ENCODE measurements at places on chromosomes 16 and 17.
A peak's percentile ranks its signal among the peaks of the same experiment; 100 is the strongest.

GRCh38 chr17:44768505-44769142 is 9.8 kb downstream of the ADAM11 start:
- no peak for DNase-seq

DNA sequence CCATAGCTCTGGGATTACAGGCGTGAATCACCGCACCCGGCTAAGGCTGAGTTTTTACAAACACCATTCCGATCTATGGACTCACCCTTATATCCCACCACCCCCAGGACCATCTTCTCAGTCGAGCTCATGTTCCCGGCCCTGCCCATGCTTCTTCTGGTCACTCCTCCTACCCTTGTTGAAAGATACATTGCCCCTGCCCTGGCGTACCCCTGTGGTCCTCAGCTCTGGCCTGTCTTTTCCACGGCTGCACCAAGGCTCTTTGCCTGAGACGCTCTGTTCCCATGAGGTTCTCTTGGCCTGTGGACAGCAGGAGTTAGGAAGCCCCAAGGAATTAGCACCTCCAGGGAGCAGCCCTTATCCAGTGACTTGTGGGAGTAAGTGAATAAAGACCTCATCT is 379.4 kb upstream of the TNRC6C start:
- no peak for DNase-seq

DNA sequence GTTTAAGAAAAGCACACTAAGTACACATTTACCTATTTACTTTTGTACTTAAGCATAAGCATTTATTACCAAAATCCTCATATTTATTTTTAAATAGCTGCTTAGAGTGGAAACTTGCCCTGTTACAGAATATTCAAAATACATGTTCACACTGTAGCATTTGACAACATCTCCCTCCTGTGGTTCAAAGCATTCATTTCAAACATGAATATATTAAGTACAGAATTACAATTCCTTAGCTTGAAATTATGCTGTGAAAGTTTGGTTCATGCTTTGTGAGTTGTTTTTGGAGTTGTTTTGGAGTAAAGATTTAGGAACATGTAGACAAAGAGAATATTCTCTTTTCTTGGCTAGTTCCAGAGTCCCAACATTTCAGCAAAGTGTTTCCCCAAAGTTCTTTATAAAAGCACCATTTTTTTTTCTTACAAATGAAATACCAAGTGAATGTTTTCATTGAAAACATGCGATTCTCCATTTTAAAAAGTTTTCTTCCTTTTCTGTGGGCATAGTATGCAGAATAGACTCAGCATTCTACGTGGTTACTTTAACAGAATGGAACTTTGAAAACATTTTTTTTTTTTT is 33.2 kb downstream of the TUBD1 start:
- no peak for DNase-seq

GRCh38 chr17:488993-489757 is 136.6 kb upstream of the RPH3AL start:
- no peak for DNase-seq

DNA sequence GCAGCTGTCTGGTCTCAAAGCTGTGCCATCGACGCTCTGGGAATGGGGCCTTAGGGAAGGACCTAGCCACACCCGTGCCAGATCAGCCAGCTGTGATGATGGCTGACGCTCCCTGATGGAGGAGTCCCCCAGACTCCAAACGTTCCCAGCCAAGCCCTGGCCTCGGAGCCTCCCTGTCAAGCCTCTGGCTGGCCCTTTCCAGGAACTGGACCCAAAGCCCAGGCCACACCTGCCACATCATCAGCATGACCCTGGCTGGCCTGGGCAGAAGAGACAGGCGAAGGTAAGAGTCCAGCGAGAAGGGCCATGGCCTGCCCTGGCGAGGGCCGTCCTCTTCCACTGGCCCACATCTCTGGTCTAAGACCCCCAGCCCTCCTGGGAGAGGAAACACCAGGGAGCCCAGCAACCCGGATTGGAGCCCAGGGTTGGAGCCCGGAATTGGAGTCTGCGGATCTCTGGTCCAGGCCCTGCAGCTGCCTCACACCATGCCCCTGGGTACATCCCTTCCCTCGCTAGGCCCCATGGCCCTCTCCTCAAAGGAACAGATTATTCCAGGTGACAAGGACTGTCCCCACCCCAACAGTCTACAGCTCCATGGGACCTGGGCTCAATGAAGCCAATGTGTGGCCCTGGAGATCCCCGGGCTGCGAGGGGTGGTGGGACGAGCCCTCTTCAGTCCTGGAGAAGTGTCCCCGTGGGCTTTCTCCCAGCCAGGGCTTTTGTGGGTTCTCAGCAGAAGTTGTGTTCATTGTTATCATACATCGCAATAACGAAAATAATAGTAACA is 105.1 kb upstream of the TNRC6C start:
- no peak for DNase-seq

DNA sequence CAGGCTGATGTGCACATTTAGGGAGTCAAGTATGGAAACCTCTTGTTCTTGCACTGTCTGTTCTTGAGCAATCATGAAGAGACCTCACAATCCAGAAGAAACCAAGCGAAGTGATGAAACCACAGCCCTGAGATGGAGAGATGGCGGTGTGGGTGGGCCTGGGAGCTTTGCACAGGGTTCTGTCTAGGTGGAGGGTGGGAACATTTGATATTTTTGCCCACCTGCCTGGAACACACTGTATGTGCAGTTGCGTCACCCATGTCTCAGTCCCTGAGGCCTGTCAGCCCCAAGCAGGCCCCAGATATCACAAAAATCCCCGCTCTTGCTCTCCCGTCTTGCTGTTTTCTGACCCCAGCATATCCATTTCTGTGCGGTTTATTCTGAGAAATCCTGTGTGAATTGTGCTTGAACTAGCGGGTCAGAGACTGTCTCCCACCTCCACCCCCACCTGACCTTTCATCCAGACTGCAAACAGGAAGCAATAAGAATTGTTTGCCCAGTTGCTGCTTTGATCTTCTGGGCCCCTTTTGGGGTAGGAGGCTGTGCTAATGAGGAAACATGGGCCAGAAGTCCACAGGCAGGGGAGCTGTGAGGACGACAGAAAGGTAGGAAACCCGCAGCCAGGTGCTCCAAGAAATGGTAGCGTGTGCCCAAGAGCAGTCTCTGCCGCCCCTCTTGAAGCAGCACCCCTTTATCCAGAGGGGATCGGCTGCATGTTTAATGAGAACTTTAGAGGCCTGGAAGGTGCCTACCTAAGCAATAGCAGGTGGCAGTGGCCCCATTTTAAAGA is 183.8 kb downstream of the CCDC182 start:
- DNase-seq, result no peak

DNA sequence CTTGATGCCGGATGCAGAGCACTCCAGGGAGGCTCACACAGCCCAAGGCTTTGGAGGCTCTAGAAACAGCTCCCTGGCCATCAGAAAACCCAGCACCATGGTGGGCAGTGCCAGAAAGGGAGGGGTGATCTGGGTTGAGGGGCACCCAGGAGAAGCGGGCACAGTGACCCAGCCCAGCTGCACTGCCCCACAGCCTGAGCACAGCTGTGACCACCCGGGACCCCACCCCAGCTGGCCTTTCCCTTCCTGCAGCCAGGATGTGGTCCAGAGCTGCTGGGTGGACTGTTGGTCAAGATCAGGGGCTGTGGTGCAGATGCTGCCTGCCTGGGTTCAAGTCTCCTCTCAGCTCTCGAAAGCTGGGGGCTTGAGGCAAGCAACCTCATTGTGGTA is 223.1 kb downstream of the ZNF423 start:
- no peak for DNase-seq

DNA sequence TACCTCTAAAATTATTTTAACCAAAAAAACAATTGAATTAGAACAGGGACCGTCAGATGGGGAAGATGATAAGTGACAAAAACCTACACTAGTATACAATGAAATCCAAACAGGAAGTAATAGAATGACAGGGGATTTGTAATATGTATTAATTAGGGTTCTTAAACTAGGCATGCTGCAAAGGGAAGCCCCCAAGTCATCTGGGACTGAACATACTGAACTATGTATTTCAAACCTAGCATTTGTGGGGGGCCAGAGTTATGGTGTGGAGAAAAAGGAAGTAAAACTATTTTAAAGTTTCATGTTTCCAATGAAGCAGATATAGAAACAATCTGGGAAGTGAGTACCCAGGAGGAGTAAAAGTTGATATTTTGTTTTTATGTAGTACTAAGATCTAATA is 133.2 kb upstream of the HS3ST3A1 start:
- DNase-seq, result no peak

- no peak for DNase-seq
These were observed 12.9 kb downstream of the CLEC10A start for GRCh38 chr17:7067198-7067597.

DNA sequence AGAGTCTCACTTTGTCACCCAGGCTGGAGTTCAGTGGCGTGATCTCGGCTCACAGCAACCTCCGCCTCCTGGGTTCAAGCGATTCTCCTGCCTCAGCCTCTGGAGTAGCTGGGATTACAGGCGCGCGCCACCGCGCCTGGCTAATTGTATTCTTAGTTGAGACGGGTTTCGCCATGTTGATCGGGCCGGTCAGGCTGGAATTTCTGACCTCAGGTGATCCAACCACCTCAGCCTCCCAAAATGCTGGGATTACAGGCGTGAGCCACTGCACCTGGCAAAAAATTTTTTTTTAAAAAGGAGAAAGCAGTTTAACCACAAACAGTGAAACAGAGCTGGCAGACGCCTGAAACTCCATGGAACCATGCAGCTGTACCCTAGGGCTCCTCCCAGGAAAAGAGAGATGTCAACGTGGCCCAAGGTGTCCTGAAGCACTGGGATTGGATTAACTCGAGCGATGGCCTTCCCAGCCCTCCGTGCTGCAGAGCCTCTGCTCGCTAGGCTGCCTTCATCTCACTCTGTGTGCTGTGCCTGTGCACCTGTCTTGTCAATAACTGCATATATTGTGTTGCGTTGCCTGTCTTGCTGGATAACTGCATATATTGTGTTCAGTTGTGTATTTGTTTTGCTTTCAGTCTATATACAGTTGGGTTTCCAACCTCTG is 29.6 kb upstream of the FOXK2 start:
- no peak for DNase-seq

DNA sequence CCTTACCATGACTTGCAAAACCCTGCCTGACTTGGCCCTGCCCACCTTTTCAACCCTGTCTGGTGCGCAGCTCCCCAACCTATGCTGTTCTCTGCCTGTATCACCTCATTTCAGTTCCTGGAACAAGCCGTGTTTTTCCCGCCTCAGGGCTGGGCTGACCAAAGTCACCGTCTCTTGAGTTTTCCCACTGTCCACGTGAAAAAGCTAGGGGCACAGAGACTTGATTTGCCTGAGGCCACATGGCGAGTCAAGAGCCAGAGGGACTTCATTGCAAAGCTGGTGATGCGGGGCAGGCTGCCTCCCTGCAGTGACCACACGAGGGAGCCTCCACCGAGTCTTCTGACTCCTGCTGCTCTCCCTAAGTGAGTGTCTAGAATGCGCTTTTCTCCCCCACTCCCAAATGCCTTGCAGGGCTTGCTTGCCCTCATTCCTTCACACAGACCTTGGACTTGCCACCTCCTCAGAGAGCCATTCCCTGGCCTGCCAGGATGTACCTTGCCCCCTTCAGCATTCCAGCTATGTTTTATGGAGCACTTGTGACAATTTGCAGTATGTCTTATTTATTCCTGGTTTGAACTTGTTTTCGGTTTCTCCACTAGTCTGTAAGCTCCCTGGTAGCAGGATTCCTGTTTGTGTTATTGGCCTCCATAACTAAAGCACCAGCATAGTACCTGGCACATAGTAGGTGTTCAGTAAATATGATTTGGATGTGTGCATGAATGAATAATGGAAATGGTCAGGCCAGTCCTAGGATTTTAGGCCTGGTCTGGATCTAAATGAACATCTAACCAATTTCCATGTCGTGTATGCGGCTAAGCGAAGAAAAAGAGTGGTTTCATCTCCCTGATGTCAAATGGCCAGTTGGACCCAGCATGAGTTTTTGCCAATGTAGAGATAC is 252.3 kb downstream of the SNX29 start:
- no peak for DNase-seq

- no peak for DNase-seq
These were observed 1.9 kb downstream of the GCGR start for GRCh38 chr17:81805707-81806460.

DNA sequence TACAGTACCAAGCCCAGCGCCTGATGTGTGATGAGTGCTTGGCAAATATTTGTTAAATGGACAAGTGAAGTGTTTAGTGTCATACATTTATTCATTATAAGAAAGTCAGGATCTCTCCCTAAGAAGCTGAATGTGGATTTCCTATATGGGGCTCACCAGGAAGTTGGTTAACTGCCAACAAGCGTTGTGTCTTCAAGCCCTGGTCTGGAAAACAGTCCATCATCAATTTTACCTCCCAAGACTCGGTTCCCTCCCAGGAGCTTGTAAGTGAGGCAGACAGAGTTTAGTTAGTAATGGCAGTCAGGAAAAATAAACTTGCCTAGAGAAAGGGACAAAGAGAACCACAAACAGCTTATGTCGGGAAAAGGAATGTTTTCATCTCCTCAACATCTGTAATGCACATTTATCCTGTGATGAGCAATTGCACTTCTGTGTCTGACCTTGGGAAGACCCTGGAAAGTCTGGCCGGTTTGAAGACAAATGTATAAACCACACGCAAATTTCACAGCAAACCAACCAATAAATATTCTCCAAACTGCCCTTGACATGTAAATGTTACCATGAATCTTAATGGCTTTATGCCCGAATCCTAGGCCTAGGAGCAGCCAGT is 28.3 kb downstream of the C16orf95 start:
- no peak for DNase-seq

GRCh38 chr16:58366247-58367031 is 25.8 kb upstream of the GINS3 start:
- DNase-seq, result no peak

- no peak for DNase-seq
These were observed 82.5 kb downstream of the NLK start for GRCh38 chr17:28124962-28125361.

DNA sequence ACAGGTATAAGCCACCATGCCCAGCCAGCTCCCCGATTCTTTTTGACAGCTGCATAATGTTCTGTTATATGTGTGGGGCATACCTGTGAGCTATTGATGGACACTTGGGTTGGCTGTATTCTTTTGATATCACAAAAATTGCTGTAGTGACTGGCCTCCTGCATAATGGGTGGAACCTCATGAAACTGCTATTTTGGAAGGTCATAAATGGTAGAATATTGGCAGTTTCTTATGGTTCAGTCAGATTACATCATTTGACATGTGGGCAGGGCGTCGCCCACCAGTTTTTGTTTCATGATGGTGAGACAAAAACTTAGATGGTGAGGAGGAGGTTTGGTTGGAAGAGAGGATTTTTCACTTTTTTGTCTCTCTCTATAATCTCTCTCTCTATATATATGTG is 26.7 kb upstream of the POLR3E start:
- DNase-seq, result no peak

DNA sequence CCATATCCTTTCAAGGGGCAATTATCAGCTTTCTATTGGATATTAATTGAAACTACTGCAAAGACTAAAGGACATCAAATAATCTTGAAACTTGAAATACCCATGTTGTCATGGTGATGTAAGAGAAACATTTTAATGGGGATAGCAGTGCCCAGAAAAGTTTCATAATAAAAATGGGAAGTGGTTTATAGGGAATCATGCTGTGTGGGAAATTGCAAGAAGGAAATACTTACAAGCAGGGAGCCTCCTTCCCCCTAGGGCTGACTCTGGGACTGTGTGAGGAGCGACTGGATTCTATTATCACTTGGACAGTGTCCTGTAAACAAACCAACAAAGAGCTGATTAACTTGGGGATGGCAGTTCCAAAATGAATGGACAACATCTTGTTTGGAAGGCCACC is 1393.1 kb upstream of the GOT2 start:
- DNase-seq, result peak; percentile 64

Data from SK-N-MC (cell line).